ENCODE measurements at places on chromosomes 12 and 14.

- peak; percentile 77 for DNase-seq
Measured at GRCh38 chr12:100163416-100164152, 20.9 kb upstream of the BLTP3B start.

- DNase-seq: no peak
Measured at GRCh38 chr12:11446372-11446771, 51.0 kb upstream of the PRB2 start.

GRCh38 chr14:20848955-20849570 is 42.1 kb upstream of the RNASE3 start:
- no peak for DNase-seq

GRCh38 chr12:70005864-70006618 is 181.0 kb downstream of the MYRFL start:
- no peak for DNase-seq

DNA sequence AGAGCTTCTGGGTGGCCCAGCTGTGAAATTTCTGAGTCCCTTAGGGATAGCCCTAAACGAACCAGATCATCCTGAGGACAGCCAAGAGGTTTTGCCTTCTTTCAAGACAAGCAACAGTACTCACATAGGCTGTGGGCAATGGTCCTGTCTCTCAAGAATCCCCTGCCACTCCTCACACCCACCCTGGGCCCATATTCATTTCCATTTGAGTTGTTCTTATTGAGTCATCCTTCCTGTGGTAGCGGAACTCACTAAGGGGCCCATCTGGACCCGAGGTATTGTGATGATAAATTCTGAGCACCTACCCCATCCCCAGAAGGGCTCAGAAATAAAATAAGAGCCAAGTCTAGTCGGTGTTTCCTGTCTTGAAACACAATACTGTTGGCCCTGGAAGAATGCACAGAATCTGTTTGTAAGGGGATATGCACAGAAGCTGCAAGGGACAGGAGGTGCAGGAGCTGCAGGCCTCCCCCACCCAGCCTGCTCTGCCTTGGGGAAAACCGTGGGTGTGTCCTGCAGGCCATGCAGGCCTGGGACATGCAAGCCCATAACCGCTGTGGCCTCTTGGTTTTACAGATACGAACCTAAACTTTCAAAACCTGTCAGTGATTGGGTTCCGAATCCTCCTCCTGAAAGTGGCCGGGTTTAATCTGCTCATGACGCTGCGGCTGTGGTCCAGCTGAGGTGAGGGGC is 38.9 kb downstream of the DAD1 start:
- DNase-seq: peak; percentile 71

DNA sequence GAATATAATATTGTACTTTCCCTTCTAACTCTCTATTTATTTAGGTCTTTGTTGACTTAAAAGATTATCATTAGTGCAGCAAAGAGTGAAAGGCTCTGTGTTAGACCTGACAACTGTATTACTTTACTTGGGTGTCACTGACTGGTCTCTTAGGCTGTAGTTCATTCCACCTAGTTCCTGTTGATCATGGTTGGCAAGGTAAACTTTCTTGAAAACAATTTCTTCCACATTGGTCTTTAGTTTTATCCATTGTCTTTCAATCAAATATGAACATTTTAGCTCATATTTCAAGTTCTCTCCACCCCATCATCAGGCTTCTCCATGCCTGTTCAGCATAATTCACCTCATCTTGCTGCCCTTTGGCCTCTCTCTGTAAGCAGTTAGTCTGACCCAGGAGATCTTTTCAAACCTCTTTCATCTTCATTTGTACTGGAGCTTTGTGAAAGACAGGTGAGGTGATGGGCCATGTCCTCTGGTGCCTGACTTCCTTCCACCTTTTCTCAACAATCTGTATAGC is 32.1 kb upstream of the PPM1H start:
- DNase-seq: no peak

DNA sequence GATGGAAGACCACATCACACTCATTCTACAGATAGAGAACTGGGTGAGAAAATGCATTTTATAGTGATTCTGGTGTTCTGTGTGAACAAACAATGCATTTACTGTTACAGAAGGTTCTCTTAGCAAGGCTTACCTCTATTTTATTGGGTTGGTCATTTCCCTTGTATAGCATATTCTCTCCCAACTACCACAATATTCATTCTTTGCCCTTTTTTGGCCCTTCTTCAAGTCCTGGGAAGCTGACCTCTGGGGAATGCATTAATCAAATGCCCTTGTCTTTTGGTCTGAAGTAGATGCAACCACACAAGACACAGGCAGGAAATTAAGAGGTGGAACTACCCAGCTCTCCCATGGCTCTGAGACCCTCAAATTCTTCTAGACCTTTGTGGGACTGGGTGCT is 19.5 kb downstream of the DCN start:
- DNase-seq: no peak

- DNase-seq: peak; percentile 37
Measured at GRCh38 chr12:64672925-64673409, 62.7 kb downstream of the RASSF3 start.

GRCh38 chr12:22034709-22035506 is 11.1 kb upstream of the CMAS start:
- DNase-seq: no peak

- DNase-seq: no peak
Measured at GRCh38 chr14:31967669-31967975, 109.5 kb upstream of the ARHGAP5 start.

DNA sequence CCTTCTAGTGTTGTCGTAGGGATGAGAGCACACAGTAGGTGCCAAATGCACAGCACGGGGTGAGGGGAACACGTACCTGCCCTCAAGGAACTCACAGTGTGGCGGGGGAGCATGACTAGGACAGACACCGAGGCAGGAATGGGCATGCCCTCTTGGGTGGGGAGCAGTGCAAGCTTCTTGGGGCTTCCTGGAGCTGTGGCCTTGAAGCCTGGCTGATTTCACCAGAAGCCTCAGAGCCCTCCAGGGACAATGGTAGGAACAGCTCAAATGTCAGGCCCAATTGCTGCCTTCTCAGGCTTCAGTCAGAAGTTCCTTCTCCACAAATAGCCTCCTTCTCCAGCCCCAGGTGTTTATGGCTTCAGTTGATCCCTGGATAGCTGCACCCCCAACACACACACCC is 43.4 kb downstream of the TEAD4 start:
- no peak for DNase-seq

- DNase-seq: no peak
Measured at GRCh38 chr14:87170179-87170578, 822.8 kb downstream of the GALC start.

GRCh38 chr12:68037616-68038255 is 48.5 kb downstream of the IFNG-AS1 start:
- DNase-seq: no peak

DNA sequence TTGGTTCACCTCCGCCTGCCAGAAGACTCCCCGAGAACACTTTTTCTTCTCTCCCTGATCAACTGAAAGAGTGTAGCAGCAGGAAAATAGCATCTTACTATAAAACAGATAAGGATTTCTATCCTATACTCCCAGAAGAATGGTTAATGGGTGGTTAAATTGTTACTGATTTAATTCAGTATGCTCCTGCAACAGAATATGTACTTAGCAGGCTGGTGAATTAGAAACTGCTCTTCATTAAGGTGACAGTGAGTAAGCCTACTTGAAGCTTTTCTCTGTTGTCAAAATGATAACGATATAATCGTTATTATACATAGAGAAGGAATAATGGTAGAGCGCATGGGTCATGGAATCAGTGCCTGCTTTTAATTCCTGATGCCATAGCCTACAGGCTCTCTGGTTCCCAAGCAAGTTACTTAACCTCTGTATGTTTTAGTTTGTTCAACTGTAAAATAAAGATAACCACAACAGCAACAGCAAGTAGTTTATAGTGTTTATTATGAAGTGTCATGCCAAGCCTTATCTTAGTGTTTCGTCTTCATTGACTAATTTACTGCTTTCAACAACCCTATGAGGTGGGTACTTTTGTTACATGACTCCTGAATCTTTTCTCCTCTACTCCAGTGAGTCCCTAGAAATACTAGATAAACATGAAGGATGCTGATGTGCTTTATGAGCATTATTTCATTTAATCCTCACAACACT is 392.6 kb downstream of the CCDC91 start:
- no peak for DNase-seq

GRCh38 chr12:58819985-58820384 is 100.3 kb downstream of the LRIG3 start:
- DNase-seq: no peak

- DNase-seq: peak; percentile 41
Measured at GRCh38 chr12:106919910-106920544, 35.7 kb upstream of the TMEM263 start.

GRCh38 chr12:67609226-67609870 is 39.2 kb upstream of the DYRK2 start:
- DNase-seq: no peak

- no peak for DNase-seq
Measured at GRCh38 chr12:96919510-96920210, 12.6 kb downstream of the NEDD1 start.

DNA sequence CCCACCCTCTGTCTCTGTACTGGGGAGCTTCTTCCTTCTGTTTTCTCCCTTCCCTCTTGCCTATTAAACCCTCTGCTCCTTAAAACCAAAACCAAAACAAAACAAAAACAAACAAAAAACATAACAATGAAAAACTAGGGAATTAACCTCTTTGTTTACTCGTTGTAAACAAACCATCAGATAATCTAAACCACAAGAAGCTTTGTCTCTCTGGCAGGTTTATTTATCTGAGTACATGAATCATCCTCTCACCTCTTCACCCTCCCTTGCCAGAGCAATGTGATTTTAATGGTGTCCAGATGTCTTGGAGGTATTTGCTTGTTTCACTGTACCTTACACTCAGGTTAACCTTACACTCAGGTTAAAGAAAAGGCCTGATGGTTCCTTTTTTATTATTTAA is 66.1 kb downstream of the DYRK2 start:
- no peak for DNase-seq

- no peak for DNase-seq
Measured at GRCh38 chr12:26715232-26715631, 117.8 kb downstream of the ITPR2 start.

- DNase-seq: no peak
Measured at GRCh38 chr12:52191841-52192791, at the start of gene KRT80. TSS of gene KRT80 (minus strand) at chr12:52192014. CDS start at chr12:52191902, 112 bp downstream.

- DNase-seq: no peak
Measured at GRCh38 chr12:54191126-54191525, 2.3 kb upstream of the SMUG1 start.

DNA sequence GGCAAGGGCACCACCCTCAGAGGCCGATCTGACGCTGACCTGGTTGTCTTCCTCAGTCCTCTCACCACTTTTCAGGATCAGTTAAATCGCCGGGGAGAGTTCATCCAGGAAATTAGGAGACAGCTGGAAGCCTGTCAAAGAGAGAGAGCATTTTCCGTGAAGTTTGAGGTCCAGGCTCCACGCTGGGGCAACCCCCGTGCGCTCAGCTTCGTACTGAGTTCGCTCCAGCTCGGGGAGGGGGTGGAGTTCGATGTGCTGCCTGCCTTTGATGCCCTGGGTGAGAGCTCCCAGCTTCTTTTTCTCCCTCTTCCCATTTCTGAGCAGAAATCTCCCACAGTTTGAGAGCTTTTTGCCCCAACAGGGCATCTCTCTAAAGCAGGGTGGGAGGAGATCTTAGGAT is 1.8 kb downstream of the OAS1 start:
- DNase-seq: peak; percentile 22

- DNase-seq: no peak
Measured at GRCh38 chr12:50790081-50790480, 26.2 kb downstream of the ATF1 start.

GRCh38 chr12:24845615-24846014 is 103.3 kb downstream of the BCAT1 start:
- DNase-seq: no peak

GRCh38 chr12:69030321-69030720 is 97.3 kb upstream of the CPM start:
- no peak for DNase-seq

- DNase-seq: no peak
Measured at GRCh38 chr12:32921397-32921796, 24.8 kb upstream of the PKP2 start.

DNA sequence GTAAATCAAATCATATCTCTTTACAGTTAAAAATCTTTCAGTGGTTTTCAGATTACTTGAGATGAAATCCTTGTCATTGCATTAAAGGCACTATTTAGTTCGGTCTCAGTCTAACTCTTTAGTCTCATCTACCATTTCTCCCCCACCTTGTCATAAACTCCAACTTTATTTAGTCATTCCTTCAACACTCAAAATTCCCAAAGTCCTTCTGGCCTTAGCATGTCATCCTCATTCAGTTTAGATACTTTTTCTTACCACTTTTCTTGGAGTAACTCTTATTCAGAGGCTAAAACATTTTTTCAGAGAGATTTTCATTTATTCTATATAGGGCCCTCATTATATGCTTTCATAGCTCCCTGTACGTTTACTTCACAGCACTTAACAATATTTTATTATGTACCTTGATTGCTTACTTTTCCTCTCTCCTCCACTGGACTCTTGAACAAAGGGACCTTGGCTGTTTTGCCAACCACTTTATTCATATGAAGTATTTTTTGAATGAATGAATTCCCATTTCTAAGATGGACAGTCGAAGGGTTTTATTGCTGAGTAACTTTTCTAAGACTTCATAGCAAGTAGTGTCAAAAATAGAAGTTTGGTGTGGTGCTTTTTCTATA is 12.8 kb downstream of the USP15 start:
- DNase-seq: no peak

GRCh38 chr12:92537290-92537960 is 165.4 kb upstream of the PLEKHG7 start:
- DNase-seq: no peak

- DNase-seq: no peak
Measured at GRCh38 chr12:17928708-17929366, 161.2 kb downstream of the RERGL start.

DNA sequence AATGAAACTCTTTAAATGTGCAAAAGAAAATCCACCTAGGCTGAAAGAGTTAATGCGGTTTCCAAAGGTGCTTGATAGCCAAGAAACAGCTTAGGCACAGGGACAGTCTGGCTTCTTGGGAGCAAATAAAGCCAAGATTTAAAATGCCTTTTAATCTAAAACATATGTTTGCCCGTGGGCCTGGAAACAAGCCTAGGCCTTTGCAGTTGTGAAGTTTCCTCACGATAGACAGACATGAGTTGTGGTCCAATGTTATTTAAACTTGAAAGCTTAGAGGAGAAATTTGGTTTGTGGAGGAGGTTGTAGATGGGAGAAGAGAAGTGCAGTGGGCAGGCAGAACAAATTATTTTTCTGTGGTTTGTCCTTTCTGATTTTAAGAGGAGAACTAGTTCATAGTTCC is 29.8 kb downstream of the PROX2 start:
- no peak for DNase-seq

DNA sequence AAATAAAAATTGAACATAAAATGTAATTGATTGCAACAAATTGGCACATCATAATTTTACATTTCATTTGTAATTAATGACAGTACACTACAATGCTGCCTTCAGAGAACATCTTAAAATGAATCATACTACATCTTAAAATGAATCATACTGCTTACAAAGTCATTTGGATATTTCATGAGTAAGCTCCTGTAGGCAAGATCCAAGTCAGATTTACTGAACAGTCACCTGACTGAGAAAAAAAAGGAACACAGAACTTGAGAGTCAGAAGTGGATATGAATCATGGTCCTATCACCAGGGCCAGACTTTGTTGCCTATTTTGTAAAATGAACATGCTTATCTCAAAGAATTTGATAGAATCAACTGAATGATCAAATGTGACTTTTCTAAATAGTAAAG is 32.7 kb upstream of the FBLN5 start:
- no peak for DNase-seq
